KBM-7 (cell line): ENCODE measurements at places on chromosomes 13 and 19.

DNA sequence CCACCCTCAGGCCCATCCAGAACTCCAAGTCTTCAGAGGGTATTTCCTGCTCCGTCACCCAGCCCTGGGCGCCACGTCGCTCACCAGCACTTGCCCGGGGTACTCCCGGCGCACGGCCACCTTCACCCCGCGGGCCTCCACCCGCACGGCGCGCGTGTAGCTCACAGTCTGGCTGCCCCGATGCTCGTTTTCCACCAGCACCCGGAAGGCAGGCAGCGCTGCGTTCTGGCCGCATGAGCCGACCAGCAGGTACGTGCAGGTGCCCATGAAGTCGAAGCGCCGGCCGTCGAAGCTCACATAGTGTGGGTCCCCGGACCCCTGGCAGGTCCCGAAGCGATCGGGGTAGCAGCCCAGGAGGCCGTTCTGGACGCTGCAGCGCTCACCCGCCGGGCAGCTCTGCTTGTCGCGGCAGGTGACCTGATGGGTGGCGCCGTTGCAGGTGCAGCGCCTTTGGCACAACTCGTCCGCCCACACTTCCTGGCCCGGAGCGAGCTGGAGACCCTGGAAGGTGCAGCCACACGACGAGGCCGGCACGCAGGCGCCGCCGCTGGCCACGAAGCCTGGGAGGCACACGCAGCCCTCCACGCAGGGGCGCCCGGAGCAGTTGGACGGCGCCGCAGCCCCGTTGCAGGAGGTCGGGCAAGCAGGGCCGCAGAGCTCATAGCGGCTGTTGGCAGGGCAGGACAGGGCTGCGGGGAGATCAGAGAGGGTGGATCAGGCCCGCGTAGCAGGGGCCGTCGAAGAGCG is 19.2 kb downstream of the FCGBP start:
- no peak for DNase-seq

DNA sequence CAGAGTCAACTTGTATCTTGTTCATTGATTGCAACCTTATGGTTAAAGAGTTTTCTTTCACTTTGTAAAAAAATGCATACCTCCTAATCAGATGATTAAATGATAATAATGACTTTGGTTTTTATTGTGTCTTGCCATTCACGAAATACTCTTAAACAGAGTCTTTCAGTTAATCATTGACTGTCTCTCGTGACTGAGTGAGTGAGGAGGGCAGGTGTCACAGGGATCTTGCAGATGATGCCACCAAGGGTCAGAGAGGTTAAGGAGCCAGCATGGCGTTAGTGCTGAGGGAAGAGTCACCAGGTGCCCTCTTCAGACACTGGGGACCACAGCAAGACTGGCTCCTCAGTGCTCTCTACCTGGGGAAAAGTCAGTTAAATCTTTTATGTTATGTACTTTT is 8.0 kb downstream of the GPATCH1 start:
- DNase-seq, result no peak

GRCh38 chr19:33435706-33436359 is 62.3 kb downstream of the CEBPG start:
- no peak for DNase-seq

DNA sequence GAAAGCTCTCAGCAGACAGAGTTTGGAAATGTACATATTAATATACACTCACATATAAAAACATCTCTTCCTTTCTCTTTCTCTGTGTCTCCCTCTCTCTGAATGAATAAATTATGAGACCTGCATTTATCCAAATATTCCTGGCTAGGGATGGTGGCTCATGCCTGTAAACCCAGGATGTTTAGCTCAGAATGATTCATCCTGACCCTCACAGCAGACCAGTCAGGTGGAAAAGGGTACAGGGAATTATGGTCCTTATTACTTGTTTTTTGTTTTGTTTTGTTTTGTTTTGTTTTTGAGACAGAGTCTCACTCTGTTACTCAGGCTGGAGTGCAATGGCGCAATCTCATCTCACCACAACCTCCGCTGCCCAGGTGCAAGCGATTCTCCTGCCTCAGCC is 71.1 kb downstream of the ZNF429 start:
- no peak for DNase-seq

DNA sequence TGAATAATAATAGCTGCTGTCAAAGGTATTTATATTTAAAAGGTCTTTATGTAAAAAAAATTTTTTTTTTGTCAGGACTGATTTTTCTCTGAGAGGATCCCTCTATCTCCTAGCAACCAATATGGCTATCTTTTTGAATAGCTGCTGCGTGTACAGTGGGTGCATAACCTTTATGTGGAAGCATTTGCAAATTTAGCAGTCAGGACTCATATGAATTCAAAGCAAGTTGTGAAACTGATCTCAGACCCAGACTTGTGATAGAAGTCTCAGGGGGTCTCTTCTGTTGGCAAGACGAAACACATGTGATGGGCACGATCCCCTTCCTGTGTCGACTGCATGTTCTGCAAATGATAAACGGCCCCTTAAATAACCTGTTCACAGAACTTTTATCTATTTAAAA is 114.1 kb upstream of the ARGLU1 start:
- DNase-seq, result no peak

GRCh38 chr13:92681239-92681638 is 545.4 kb upstream of the GPC6 start:
- no peak for DNase-seq

GRCh38 chr19:34788074-34788473 is 15.1 kb upstream of the ZNF599 start:
- no peak for DNase-seq

- DNase-seq, result no peak
Measured at GRCh38 chr19:35342430-35342829, 5.3 kb upstream of the FFAR1 start.

DNA sequence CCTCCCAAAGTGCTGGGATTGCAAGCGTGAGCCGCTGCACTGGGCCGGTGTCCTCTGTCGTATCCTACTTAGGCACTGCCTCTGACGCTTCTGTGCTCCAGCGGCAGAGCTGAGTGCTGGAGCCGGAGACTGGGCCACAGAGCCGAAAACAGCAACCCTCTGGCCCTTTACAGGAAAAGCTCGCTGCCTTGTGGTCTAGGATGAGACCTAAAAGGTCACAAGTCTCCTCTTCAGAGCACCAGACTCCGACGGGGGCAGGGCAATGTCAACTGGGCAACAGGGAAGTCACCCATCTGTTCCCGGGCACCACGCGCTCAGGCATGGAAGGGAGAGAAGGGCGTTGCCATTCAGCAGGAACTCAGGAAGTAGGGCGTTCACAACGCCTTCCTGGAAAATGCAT is 91.7 kb downstream of the GADD45B start:
- peak; percentile 83 for DNase-seq

- no peak for DNase-seq
Measured at GRCh38 chr13:113171250-113172125, 13.0 kb downstream of the PROZ start.

- DNase-seq, result no peak
Measured at GRCh38 chr19:17893766-17894165, 22.0 kb downstream of the SLC5A5 start.

DNA sequence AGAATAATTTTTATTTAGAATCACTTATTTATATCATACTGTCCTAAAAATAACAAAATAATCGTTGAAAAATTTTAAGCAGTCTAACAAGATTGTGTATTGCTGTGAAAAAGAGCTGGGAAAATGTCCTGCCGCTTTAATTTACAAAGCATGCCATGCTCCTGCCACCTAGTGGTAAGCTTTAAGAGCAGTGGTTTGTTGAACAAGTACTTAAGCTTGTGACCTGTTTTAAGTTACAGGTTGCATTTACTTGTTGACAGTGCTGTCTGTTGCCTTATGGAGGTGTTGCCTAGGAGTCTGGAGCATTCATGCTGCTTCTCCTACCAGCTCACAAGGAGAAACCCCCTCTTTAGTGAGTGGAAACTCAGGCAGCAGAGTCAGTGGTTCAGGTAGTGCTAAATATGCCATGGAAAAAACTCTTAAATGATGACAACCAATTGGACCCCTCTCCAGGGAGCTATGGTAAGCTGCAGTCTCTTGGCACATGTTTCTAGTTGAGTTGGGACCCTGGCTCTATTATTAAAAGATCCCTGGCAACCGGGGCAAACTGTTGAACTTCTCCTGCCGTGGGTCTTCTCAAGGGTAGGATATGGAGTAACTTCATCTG is 68.4 kb downstream of the SPATA13 start:
- peak; percentile 40 for DNase-seq

DNA sequence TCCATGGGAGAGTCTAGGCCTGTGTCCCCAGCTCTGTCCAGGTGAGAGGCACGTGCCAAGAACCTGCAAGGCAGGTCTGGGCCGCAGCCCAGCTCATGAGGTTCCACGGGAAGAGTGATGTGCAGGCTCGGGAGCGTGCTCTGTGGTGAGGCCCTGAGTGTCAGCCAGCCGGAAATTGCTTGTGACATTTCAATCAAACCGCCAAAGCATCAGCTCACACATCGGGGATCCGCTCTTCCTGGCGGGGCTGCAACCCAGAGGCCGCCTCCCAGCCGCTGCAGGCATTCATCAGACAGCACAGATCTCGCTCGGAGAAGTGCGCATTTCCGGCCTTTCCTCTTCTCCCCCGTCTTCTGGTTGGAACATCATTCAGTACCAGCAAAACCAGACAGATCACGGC is 109.3 kb downstream of the KDM4B start:
- no peak for DNase-seq

GRCh38 chr19:57473646-57474045 is 3.7 kb downstream of the ZNF772 start:
- DNase-seq, result no peak

DNA sequence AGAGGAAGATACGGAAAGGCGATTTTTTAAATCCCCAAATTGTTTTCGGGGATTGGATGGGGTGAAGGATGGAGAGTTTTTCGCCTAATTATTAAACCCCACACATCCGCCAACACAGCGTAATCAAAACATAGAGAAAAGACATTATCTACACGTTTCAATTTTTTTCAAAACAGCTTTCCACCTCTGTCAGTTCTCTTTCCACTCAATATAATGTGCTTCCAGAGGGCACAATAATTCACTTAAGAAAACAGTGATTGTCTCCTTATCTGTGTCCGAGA is 435 bp upstream of the OBI1 start:
- no peak for DNase-seq

GRCh38 chr13:108496362-108497210 is 132.8 kb upstream of the MYO16 start:
- DNase-seq, result peak; percentile 34

DNA sequence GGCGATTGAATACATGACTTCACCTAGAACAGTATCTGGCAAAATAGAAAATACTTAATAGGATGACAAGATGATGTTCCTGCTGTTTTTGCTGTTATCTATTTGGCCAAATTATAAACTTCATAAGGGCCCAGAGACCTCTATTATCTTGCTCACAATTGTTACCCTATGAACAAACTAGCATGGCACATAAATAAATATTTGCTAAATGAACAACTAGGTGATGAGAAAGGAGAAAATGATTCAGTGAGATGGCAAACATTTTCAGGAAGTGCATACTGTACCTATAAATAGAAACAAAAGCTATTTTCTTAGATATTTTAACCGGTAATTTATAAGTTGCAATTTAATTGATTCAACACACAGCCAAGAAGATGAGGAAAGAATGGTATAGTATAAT is 78.4 kb downstream of the FAM216B start:
- no peak for DNase-seq

GRCh38 chr19:28305513-28305912 is 907.4 kb downstream of the UQCRFS1 start:
- DNase-seq, result no peak

GRCh38 chr19:5537870-5538269 is 29.9 kb downstream of the TINCR start:
- DNase-seq, result no peak

- peak; percentile 95 for DNase-seq
Measured at GRCh38 chr19:1856698-1857603, 6.4 kb downstream of the KLF16 start.

DNA sequence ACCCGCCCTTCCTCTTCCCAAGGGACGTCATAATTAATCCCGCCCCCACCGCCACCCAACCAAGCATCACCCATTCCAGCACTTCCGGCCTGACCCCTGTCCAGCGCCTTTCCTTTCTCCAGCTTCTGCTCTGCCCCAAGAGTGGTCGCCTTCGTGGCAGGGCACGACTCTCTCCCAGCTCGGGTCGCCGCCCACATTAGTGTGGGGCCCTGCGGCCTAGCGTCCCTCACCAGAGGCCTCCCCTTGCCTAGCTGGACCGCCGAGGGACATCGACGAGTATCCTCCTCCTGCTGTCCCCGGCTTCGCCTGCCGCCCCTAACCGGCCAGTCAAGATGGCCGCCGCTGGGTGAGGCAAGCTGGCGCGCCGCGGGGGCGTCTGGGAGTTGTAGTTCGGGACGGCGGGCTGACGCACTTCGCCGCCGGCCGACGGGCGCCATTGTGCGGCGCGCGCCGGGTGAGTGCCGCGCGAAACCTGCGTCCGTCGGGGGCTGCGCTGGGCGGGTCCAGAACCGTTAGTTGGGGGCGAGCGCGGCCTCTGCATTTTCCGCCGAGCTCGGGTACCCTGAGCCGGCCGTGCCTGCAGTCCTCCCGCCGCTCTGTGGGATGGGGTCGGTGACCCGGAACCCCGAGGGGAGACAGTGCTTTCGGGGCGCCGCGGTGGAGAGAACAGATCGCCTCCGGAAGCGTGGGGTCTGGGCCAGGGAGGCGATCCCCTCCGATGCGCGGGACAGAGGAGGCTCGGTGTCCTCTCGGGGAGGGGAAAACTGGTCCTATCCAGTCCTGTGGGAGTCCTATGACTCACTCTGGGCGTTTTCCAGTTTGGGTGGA is at the start of gene ZNF274:
TSS of gene ZNF274 (plus strand) at position 73 of the 828 bp plus-strand sequence. CDS start 905 bp downstream, outside the sequence.
- DNase-seq, result peak; percentile 94

- DNase-seq, result no peak
Measured at GRCh38 chr19:15107061-15108010, at the start of gene SYDE1. SYDE1 (plus strand) TSS chr19:15107401; CDS start chr19:15107434, 33 bp downstream.

GRCh38 chr19:8404391-8405151 is 8.5 kb upstream of the MARCHF2 start:
- DNase-seq, result no peak

DNA sequence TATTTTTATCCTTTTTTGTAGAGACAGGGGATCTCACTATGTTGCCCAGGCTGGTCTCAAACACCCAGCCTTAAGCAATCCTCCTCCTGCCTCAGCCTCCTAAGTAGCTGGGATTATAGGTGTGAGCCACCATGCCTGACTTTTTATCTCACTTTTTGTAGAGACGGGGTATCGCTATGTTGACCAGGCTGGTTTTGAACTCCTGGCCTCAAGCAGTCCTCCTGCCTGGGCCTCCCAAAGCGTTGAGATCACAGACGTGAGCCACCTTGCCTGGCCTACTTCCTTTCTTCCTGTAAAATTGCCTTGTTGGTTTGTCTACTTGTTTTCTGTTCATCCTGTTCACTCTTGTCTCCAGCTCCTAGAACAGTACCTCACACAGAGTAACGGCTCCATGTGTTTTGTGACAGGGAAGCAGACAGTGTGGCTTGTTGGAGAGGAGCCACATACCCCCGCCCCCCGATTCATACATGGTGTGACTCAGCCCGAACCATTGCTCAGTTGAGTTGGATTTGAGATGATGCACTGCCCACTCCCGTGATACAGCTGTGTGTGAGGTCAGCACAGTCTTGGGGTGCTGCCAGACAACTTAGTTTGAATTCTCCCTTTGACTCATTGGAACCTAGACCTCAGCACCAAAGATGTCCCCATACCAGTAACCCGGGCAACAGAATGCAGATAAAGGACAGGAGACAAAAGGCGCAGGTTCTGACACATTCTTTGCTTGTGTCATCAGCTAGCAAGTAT is 34.2 kb downstream of the GPR42 start:
- no peak for DNase-seq

DNA sequence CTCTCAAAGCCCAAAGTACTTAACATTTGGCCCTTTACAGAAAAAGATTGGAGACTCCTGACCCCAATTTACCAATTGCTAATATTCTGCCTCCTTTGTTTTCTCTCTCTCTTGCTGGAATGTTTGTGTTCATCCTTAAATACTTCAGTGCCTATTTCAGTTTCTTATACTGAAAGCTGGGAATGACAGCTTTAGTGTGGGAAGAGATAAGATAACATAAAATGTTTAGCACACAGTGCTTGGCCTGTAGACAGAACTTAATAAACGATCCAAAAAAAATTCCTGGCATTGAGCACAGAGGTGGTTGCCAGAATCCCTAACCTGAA is 3.0 kb upstream of the PLEKHF1 start:
- DNase-seq, result no peak
